AG08395 (cell line): ENCODE measurements at places on chromosomes 3 and 15.

- DNase-seq, result no peak
These were observed 36.7 kb downstream of the MAP2K5 start for GRCh38 chr15:67579164-67579563.

GRCh38 chr15:74425630-74426029 lies 8.1 kb downstream of the SEMA7A start:
- DNase-seq, result no peak

- no peak for DNase-seq
These were observed 8.8 kb downstream of the TYRO3 start for GRCh38 chr15:41567862-41568261.

DNA sequence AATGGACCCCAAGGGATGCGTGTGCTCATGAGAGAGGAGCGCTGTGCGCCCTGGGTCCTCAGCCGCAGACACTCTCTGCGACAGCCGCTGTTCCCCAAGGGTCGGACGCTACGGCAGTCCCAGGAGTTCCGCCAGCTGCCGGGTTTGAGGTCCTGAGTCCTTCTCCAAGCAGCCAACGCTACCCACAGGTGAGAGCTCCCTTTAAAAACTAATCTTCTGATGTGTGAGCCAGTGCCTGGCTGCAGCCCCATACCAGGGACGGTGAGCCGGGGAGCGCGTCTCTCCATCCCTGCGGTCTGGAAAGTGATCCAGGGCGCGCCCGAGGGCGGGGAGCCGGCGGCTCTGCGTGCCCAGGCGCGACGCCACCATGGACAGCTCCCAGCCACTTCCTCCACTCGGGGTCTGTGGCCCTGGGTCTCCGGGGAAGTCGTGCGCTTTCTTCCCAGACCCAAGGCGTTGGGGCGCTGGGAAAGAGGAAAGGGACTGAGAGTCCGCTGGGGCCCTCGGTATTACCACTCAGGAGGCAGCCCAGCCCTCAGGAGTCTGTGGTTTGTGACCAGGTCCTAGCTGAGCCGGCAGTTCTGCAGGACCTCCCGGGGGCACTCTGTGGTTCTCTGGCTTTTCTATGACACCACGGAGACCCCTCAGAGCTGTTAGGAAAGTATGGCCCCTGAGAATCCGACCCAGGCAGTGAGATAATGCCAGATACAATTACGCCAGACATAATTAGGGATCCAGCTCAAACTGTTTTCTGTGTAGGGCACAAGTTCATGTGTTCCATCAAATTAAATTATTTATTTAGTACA lies 1.4 kb downstream of the CEMIP start:
- peak; percentile 64 for DNase-seq

GRCh38 chr15:25408428-25408827 lies 30.4 kb downstream of the UBE3A start:
- DNase-seq, result no peak

DNA sequence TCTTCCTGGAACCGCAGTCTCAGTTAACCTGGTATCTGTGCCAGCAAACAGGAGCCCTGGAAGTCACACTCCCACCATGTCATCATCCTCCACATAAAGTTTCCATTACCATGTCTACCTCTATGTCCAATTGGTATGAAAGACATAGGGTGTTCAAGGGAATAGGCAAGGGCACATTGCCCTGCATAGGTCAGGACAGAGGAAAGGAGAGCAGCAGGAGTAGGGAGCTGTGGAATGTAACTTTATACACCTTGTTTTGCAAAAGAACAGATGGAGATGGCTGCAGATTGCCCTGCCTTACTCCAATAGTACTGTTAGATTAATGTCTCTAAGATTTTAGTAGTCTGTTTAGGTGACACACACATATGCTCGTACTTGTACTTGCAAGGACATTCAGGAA lies 1056.4 kb downstream of the NTRK3 start:
- no peak for DNase-seq

DNA sequence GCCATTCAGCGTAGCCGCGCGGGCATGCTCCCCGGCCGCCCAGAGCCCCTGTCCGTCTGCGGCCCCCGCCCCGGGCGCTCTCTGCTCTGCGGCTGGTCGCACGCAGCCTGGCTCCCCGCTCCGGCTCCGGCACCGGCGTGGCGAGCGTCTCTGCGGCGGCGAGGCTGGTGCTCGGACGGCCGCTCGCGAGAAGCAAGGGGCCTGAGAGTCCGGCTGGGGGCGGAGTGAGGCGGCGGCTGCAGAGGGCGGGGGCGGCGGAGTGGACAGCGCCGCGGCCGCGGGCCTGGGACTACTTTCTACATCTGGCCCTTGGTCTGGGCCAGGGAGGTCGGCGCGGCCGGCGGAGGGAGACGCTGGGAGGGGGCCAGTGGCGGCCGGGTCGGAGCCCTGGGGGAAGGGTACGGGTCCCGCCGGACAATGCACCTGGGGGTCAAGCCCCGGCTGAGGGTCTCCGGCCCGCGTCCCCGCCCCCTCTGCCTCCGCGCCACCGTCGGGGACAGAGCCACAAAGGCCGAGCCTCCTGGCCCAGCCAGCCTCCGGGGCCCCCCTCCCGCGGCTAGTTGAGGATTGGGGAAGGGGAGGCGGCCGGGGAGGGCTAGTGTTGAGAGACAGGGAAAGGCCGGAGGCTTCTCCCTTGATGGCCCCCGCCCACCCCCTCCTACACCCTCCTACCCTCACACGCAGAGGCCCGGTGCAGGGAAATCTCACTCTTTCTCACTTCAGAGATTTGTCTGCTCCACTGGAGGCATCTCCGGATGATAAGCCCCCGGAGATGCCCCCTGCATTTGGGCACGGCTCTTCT lies at the start of gene PRTG:
Gene PRTG, minus strand, starts transcription at position 226 of the 802 bp plus-strand sequence. Its CDS starts 221 bp downstream, at position 5.
- DNase-seq, result peak; percentile 58

GRCh38 chr15:59594493-59594942 lies 17.1 kb upstream of the GCNT3 start:
- DNase-seq, result peak; percentile 33

- DNase-seq, result no peak
These were observed 94.8 kb downstream of the FLNB start for GRCh38 chr3:58102976-58103451.

GRCh38 chr3:69535613-69536012 lies 149.7 kb upstream of the FRMD4B start:
- DNase-seq, result no peak

DNA sequence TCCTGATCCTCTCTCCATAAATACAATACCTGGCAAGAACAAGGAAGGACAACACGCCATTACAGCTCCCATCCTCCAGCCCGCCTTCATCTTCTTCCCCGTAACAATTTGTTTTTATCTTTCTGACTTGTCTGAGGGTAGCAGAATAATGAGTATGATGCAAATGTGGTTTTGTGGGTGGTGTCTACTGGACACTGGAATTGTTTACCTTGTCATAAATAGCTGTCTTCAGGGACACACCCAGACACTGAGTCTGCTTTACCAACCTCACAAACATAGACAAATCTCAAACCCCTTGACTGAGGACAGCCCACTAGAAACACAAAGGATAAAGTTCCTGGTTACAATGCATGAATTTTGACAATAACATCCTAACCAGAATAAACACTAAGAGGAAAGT lies 13.4 kb downstream of the WDR72 start:
- no peak for DNase-seq

DNA sequence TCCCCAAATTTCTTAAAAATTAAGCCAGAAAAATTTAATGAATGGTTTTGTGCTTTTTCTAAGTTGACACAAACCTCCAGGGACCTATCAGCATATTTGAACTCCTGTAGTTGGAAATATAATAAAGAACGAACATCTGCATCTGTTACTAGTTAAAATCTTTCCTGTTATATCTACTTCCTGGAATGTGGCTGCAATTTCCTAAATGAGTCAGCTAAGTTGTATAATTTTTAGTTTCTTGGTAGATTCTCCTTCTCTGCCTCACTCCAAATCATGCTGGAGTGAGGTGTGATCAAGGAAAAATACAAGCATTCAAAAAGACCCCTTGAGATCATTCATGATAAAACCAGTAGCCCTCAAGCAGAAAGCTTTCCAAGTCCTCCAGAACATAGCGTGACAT lies 106.2 kb upstream of the MCTP2 start:
- peak; percentile 68 for DNase-seq

GRCh38 chr3:3778216-3778615 lies 21.0 kb upstream of the LRRN1 start:
- no peak for DNase-seq

DNA sequence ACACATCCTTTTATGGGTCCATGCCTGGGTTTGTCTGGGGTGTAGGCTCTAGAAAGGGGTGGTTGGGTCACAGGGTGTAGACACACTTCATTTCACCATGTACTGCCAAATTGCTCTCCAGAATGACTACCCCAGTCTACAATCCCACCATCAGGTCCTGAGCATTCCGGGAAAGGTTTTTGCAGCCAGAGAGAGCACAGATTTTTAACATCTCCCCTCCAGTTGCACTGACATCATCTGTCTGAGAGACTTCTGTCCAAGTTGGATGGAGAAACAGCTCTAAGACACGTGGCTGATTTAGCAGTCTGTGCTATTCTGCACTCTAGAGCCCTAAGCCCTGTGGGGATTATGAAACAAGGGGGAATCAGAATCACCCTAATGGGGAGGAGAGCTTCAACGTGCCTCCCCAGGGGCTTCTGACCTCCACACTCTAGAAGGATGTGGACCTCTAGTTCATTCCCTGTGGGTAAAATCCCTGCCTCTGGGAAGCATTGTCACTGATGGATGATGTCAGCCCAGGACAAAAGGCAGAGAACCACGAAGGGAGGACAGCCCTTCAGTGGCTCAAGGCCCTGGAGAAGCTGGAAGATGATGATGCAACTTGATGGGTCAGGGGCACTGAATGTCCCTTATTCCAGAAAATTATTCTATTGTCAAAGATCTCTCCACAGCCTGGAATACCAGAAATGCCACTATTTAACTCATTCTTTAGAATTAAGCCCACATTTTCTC lies 71.5 kb downstream of the CD200R1L start:
- DNase-seq, result peak; percentile 38

DNA sequence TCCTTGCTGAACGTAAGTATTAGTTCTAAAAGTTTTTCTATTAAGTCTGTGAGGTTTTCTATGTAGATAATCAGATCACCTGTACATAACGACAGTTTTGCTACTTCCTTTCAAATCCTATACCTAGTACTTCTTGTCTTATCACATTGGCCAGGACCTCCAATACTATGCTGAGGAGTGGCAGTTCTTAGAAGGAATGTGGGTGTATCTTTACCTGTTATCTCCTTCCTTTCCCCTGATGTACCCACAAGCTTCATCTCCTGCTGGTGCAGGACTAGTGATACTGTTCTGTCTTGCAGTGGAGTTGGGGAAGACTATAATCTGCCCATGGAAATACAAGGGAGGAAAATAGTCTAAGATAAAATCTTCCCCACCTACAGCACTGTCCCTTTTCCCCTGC lies 16.8 kb upstream of the CA12 start:
- DNase-seq, result no peak

DNA sequence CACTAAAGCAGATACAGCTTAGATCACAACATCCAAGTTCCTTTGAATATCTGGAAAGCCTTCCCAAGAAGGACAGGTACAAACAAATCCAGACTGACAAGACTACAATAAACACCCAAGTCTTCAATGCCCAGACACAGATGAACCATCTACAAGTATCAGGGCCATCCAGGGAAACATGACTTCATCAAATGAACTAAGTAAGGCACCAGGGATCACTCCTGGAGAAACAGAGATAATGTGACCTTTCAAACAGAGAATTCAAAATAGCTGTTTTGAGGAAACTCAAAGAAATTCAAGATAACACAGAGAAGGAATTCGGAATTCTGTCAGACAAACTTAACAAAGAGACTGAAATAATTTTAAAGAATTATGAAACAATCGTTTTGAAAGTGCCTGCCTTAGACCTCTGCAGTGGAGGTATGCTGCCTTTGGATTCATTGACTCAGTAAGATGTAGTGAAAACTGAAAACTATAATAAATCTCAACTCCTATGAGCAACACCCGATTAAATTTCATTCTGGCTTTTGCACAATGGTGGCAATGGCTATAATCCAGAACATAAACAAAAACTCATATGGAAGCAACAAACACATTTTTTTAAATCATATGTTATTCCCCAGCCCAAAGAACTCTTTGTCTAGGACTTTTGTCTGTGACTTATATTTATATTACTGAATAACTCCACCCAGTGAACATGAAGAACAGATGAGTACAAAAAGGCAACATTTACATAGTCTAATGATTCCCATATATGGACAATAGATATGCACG lies 12.6 kb upstream of the COL8A1 start:
- peak; percentile 12 for DNase-seq

DNA sequence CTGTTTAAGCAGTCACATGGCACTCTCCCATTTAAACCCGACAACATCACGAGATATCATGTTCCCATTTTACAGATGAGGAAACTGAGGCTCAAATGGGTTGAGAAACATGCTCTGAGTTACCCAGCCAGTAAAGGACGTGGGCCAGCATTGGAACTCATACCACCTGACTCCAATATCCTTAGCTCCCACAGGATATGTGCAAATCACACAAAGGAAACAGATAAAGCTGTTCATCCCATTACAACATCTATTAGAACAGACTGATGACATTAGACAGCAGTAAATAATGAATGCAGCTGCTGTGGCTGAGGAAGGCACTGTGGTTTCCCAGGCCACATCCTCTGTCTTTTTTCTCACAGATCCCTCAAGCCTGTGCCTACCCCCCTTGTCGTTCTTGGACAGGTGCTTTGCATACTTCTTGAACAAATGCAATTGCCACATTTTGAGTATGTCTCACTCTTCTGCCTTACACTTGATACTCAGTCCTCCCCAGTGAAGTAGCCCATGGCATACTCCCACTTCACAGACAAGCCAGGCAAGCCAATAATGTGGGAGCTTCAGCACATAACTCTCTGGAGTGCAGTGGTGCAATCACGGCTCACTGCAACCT lies 17.7 kb downstream of the FRMD4B start:
- DNase-seq, result no peak

DNA sequence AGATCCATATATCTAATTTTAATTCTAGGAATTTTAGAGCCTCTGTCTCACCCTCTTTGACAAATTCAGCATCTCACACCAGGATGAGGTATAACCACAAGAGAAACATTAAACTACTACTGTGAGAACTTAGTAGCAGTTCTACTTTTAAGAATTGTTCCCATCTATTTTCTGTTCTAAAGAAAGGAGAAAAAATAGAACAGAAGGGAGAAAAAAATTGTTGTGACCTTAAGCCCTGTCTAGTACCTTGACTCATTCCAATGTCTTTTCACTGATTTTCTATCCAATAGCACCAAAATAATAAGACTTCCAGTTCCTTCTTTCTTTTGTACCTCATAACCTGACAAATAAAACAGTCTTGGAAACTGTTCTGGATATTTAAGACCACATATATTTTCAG lies 37.0 kb downstream of the FRMD5 start:
- DNase-seq, result no peak

- DNase-seq, result no peak
These were observed 767 bp upstream of the APOD start for GRCh38 chr3:195584543-195584870.
